ENCODE measurements at places on chromosomes 11 and 22.

DNA sequence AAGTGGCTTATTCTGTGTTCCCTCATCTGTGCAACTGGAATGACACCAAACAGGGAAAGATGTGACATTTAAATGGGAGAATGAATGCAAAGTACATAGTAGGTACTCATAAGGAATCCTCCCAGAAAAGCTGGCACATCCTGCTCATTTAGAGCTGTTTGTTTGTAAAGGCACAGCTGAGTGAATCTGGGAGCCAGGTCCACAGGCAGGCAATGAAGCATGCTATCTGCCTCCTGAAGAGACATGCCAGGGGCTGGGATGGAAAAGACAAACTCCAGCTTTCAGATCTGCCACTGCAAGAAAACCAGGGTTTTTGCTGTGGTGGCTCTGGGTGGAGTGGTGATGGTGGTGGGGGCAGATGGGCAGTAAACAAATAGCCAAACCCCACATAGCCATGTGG lies 150.1 kb downstream of the TENM4 start:
- DNase-seq: no peak

DNA sequence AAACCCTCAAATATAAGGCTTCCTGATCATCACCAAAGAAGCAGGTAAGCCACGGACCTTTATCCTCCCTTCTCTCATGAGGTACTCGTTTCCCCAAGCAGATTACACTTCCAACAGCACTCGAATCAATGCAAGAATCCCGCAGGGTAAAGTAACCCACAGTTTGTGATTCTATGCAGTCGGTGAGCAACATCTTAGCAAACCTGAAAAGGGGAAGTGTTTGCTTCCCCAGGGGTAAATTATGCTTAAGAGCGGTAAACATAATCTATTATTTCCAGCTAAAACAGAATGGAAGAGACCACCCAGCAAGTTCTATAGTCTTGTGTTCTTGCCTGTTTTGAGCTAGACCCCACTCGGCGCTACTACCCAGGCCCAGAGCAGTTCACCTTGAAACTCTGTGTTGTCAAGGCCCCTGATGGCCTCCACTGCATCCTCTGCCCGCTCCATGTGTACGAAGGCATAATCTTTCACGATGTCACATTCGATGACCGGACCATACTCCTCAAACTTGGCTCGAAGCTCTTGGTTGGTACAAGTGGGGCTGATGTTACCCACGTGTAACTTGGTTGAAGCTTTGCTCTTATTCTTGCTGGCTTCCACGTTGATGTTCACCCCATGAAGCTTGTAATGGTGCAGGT lies 1.3 kb downstream of the RBM4B start:
- DNase-seq: no peak

DNA sequence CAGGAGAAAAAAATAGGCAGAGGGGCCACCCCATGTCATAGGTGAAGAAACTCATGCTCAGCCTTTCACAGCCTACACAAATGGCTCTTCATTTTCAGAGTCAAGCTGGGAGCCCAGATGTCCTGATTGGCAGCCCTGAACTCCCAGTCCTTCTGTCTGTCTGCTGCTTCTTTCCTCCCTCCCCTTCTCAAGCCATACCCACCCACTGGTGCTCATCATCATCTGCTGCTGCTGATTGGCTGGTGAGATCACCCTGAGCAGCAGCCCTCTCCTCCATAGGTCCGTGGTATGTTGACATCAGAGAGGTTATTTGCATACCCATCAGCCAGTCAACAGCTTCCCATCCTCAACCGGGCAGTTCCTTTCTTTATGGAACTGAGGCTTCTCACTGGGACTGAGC lies 46.1 kb upstream of the PRDM11 start:
- DNase-seq: no peak

GRCh38 chr22:45823336-45823735 lies 151.7 kb downstream of the ATXN10 start:
- DNase-seq: no peak

DNA sequence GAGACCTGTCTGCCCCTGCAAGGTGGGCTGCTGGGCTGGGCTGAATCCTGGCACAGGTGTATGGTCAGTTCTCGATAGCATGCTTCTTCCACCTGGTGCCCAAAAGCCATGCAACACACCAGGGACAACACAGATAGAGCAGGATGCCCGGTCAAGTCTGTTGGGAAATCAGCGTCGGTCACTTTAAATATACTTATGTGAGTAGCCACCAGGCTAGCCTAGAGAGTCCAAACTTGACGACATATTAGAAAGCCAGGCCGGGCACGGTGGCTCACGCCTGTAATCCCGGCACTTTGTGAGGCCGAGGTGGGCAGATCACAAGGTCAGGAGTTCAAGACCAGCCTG lies 8.9 kb downstream of the C1QTNF6 start:
- no peak for DNase-seq

DNA sequence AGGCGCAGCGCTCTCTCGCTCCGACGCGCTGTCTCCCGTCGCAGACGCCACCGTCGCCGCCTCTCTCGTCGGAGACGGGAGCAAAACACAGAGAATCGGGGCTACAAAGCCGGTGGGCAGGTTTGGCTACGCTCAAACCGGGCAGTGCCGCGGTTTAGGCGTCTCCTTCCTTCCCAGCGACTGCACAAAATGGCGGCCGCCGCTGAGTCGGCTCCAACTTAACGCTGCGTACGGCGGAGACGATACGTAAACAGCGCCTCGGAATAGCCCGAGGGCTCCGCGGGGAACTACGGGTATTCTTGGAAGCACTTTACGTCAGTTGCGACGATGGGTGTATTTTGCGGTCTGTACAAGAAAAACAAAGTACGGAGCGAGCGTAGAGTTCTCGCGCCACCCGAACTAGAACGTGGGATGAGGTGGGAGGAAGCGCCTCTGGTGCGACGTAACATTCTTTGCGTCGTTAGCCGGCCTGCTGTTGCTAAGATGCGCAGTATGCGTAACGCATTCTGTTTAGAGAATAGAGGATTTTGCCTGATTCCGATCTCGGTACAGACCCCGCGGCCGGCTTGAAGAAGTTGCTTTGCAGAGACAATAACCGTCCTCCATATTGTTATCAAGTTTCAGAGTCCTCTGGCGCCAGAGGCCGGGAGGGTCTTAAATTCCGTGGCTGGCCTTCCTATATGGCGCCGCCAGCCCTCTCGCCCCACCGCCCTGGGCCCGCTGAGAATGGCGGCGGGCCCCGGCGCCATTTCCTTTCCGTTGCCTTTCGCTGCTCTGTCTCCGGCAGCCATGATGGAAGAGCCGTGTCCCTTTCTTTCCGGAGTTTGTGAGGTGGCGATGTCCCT lies at the start of gene DDX17:
Gene DDX17 (minus strand): TSS at position 194 of the 845 bp plus-strand sequence.
- peak; percentile 94 for DNase-seq

GRCh38 chr11:36594316-36594989 lies at the start of gene IFTAP:
IFTAP (plus strand) TSS chr11:36594502; CDS start chr11:36610104, 15,602 bp downstream.
- DNase-seq: peak; percentile 21

- no peak for DNase-seq
Measured at GRCh38 chr11:123164732-123165450, 30.2 kb downstream of the CLMP start.
